ENCODE measurements at places on chromosomes 5 and 9.

DNA sequence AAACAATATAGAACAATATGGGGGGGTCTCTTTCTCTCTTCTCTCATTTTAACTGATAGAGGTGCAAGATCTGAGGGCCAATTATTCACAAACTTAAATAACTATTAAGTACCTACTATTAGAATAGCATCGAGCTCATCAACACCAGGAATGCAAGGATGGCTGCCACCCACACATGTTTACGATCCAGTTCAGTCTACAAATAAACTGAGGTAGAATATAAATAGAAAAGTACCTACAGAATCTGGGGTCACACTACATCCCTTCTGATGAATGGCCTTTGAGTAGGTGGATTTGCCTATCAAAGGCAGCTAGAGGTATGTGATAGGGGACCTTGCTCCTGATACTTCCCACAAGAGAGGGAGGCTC lies 91.8 kb upstream of the ZNF366 start:
- no peak for DNase-seq

GRCh38 chr9:98540476-98540875 lies 168.3 kb downstream of the GABBR2 start:
- DNase-seq, result no peak

- DNase-seq, result no peak
Measured at GRCh38 chr9:16442622-16443021, 427.8 kb downstream of the BNC2 start.

DNA sequence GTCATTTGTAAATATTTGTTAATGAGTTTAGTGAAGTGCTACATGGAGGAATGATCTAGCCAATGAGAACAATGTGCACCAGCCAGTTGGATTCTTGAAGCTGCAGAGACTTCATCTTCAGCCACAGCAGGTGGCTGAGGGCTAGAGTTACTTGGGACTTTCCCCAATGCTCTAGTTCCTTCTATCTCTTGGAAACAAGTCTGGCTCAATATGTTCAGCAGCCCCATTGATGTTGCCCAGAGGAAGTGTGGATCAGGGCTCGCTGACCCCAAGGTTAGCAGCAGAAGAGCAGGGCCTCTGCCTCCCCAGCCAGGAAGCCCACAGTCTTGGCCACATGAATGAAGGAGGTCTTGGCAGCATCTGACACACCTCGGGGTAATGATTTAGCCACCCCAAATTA lies 117.5 kb downstream of the SLC1A3 start:
- DNase-seq, result no peak

- DNase-seq, result no peak
Measured at GRCh38 chr9:7033076-7034045, 275.6 kb downstream of the KDM4C start.

DNA sequence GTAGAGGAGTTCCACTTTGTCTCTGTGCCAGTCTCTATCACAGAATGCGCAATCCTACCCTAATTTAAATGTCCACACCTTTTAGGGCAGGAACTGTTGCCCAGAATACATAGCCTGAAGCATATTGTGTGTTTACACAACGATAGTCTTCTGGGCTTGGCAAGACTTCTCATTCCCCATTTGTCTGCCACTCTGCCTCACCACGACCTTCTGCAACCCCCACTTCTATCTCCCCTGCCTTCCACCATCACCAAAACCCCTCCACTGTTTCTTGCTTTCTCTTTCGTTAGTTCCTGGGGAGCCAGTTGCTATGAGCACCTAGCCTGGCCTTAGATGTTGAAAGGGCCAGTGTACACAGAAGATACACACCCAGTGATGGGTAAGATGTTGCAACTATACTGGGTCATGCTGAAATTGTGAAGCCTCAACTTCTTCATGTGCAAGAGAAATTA lies 883 bp upstream of the RNF145 start:
- peak; percentile 80 for DNase-seq

DNA sequence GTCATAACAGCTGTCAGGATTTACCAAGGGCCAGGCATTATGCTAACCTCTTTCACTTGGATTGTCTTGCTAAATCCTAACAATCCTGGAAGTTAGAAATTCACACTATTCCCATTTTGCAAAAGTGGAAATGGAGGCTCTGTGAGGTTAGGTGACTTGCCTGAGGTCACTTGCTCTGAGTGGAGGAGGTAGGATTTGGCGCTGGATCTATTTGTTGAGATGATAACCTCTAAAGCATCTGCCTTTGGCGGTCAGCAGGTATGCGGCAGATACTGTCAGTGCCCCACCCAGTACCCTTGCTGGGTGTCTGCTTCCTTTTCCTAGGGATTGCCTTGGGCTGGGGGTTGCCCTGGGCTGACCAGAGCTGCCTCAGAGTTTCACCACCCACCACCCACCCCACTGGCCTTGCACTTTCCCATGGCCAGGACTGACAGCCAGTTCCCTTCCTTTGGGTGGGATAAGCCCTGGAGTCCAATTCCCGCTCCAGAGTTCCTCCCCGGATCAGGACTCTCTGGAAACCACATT lies 164.8 kb upstream of the MSX2 start:
- no peak for DNase-seq

Data from NCI-H460 (cell line).